ENCODE measurements at places on chromosomes 12 and 14.
A peak's percentile ranks its signal among the peaks of the same experiment; 100 is the strongest.

GRCh38 chr12:54959291-54960018 lies 25.1 kb downstream of the TESPA1 start:
- DNase-seq, result no peak

DNA sequence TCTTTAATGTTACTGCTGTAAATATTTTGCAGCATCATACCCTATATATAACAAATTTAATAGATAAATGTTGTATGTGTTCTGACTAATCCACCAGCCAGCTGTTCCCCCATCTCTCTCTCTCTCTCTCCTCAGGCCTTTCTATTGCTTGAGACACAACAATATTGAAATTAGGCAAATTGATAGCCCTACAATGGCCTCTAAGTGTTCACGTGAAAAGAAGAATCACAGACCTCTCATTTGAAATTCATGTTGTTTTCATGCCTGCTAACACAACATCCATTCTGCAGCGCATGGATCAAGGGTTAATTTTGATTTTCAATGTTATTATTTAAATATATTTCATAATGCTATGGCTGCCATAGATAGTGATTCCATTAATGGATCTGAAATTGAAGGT lies 1.8 kb upstream of the FSCB start:
- DNase-seq, result no peak

DNA sequence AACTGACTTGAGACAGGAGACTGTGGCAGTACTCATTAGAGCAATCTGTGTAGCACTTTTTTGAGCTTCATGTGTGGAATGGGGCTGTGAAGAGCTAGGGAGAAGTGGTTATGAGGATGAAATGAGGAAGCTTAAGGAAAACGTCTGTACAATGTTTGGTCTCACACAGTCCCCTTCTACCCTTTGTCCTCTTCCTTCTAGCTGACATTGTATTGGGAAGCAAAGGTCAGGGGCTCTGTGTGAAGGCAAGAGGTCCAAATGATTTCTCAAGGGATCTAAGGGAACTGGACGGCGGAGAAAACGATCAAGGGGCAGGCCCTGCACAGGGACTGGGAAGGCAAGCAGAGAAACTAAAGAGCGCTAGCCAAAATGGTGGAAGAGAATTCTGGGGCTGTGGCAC lies 13.1 kb upstream of the CIPC start:
- DNase-seq, result no peak

GRCh38 chr12:131826097-131826928 lies 1.9 kb upstream of the MMP17 start:
- DNase-seq, result peak; percentile 58

DNA sequence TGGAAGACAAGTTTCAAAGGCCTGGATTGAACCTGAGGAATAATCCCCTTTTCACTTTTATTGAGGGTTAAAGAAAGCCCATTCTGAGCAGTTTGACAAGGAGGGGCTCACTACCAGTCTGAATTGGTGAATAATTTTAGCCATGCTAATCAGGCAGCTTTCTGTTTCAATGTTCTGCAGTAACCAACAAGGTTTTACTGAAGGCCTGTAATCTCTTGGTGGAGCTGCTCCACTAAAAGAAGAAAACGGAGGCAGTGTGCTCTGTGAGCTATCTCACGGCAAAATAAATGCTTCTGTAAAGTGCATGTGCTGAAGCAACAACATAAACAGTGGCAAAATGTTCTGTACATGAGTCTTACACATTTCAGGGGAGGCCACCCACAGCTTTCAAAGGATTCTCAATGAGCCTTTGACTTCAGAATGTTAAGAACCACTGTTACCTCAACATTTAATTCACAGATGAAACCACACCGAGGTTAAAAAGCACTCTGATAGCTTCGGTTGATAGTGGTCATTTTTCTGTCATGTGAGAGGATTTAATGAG lies 111.2 kb downstream of the LRIG3 start:
- no peak for DNase-seq

GRCh38 chr12:93198086-93198485 lies 179.6 kb upstream of the NUDT4 start:
- no peak for DNase-seq

DNA sequence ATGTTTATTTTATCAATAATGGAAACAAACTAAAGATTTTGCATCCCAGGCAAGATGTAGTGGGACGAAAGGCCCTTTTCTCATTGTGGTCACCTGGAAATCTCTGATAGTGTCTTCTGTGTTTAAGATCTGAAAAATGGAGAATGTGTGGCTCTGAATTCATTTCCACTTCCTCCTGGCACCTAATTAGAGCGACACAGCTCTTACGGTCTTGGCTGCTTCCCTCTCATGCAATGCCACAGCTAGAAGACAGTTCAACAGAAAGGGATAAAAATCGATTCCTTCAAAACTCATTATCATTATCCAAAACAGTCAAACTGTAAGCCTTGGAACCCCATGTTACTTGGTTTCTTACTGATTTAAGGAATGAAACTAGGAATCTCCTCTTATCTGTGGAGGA lies 9.3 kb downstream of the ST8SIA1 start:
- no peak for DNase-seq

GRCh38 chr14:32710731-32711680 lies 227.7 kb upstream of the NPAS3 start:
- peak; percentile 58 for DNase-seq

GRCh38 chr14:84535976-84536375 lies 994.0 kb upstream of the FLRT2 start:
- DNase-seq, result no peak

DNA sequence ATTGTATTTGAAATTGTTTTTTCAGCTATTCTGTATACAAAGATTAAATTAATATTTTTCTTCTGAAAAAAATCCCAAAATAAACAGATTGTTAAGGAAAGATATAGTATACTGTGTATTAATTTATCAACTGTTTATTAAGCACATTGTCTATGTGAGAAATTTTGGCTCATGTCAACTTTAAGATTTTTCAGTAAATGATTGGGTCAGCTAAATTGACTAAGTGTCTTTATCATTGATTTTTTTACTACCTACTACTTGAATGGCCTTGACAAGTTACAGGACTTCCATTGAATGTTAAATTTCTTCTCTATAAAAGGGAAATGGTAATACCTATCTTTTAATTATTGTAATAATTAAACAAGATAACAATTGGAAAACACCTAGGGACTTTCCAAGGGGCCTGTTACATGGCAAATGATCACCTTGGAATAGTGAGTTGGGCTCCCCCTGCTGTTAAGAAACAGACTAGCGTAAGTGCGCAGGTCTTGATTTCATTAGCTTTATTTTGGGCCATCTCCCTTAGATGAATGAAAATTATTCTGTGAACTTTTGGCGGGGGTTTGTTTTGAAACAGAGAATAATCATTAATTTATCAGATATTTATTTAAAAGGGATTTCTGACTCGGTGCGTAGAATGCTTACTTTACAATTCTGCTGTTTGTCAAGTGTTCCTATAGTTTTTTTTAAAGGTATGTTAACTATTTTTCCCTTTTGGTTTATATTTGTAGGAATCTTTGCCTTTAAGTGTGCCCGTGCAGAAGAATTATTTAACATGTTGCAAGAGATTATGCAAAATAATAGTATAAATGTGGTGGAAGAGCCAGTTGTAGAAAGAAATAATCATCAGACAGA lies 14.5 kb upstream of the CCT2 start:
- peak; percentile 42 for DNase-seq

- no peak for DNase-seq
Measured at GRCh38 chr12:88015825-88016224, 13.4 kb downstream of the C12orf50 start.

DNA sequence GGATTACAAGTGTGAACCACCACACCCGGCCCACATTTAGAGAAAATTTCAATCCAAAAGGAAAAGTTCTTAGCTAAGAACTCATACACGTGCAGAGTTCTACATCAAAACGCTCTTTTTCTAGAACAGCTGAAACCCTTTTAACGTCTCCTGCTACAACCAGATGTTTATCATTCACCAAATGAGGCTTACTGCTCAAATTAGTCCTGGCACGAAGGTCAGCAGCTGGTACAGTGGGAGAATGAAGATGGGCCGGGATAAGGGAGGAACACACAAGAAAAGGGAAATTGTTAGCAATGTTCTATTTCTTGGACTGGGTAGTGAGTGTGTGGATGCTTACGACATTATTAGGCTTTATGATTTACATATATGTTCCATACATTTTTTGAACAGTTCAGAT lies 37.2 kb downstream of the PRKAB1 start:
- DNase-seq, result no peak

DNA sequence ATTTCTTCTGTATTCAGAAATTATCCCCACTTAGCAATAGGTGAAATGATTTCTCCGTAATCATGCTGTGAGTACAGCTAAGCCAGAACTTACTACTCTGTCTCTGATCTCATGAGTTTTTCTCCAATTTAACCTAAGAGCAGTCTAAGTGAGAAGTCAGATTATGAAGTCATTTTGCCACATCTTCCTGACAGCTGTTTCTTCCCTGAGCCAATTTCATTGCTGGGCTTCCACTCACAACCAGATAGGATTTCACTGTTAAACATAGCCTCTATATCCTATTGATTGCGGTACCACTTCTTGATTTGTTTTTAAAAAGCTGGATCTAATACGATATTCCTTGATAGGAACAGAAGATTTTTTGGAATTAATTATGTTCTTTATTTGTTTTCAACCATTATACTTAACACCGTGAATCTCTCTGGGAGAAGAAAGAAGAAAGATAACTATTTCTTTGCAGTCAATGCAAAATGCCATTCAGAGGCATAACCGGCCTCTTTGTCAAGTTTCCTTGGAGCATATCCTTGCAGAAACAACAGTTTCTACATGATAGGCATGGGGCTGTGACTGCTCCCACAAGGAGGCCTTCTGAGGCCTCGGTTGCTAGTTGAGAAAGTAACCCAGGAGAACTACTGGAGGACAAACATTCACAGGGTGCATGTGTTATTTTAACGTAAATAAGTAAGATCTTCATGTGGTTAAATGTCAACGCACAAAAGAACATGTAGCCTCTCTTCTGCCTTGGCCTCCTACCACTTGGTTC lies 212.2 kb downstream of the NPAS3 start:
- DNase-seq, result no peak

GRCh38 chr12:101074940-101075680 lies 134.9 kb downstream of the SLC5A8 start:
- peak; percentile 7 for DNase-seq

DNA sequence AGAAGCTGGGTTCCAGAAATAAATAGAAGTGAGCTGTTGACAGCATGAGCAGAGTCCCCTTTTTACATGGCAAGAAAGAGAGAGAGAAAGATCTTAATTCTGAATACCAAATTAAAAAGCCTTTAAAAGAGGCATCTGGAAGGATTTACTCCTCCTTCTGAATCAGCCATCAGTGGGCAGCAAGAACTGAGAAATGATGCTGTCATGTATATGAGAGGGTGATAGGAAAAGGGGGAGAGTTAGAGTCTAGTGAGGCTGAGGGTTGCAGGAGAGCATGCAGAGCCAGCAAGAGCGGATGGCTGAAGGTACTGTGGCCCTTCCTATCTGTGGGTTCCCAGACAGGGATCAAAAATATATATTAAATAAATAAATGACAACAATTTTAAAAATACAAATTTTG lies 34.5 kb upstream of the GNG2 start:
- DNase-seq, result no peak

DNA sequence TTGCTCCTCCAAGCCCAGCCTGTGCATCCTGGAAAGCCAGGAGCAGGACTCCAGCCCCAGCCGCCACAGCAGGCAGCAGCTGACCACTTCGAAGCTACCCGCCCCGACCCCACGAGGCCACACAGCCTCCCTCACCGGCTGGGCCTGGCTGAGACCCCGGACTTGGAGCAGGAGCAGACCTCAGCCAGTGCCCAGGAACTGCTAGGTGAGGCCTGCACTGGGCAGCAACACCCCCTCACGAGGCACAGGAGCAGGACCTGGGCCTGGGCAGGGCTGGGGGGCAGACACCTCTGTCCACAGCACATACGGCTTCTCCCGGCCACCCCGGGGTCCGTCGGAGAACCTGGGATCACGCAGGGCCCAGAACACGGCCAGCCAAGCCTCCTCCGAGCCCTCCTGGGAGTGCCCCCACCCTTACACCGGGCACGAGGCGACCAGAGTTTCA lies 137.4 kb upstream of the C14orf180 start:
- no peak for DNase-seq

GRCh38 chr14:77097006-77097699 lies 905 bp upstream of the CIPC start:
- no peak for DNase-seq

- DNase-seq, result no peak
Measured at GRCh38 chr12:93778306-93778705, 101.1 kb downstream of the CRADD start.

GRCh38 chr12:81261508-81262207 lies 183.8 kb downstream of the ACSS3 start:
- DNase-seq, result no peak

- DNase-seq, result no peak
Measured at GRCh38 chr14:75222208-75222701, 45.8 kb upstream of the TMED10 start.

DNA sequence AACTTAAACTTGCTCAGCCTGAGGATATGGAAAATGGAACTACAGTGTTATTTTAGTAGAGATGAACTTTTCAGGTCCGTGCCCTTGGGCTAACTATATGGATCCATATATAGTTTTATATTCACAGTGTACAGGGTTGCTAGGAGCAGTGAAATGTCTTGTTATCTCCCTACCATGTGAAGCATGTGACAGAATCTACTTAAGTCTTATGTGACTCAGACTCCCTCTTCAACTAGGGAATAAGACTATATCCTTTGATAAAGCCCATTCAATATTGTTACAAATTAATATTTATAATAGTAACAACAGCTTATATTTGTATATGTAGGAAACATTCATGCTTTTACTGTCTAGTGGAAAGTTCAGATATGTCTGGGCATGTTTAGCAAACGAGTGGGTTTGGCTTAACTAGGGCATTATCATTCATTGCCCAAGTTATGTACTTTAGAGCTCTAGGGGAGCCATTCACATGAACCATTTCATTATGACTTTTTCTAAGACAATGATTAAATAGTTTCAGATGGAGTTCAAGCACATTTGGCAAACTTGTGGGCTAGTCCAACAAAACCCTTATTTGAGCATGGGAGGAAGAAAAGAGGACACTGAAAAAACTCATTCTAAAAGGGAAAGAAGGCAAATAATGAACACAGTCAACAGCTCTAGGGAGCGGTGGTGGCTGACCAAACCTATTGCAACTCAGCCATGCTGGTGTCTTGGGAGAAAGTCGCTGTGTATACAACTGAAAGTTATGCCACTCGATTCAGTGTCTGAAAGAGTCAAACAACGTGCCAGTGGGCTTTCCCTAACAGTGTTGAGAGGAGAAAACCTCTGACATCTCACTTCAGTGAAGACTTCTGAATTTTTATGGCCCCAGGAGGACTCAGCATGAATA lies 305.9 kb upstream of the G2E3 start:
- no peak for DNase-seq

DNA sequence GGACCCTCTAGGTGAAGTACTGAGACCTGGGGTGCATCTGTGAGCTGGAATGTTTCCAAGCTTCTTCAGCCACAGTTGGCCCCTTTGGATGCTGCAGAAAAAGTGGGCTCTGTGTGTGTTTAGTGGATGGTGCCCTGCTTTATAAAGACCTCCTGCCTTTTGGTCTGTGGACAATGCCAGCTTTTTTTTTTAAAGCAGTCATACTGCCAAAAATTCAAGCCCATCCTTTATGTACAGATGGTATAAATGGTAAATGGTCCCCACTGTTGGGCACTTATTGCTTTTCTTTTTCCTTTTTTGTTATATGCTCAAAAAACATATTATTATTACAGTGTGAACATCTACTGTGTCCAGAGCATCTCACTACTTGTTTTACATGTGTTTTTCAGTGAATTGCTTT lies 81.1 kb downstream of the SMOC1 start:
- no peak for DNase-seq
